Stimulated activated CD4-positive, alpha-beta T cell treated with anti-CD3 and anti-CD28 coated beads, Interleukin-1b, Interleukin-23, amount 100 ng/mL, for 1 hour (primary cell): ENCODE measurements at places on chromosomes 5 and 9.

DNA sequence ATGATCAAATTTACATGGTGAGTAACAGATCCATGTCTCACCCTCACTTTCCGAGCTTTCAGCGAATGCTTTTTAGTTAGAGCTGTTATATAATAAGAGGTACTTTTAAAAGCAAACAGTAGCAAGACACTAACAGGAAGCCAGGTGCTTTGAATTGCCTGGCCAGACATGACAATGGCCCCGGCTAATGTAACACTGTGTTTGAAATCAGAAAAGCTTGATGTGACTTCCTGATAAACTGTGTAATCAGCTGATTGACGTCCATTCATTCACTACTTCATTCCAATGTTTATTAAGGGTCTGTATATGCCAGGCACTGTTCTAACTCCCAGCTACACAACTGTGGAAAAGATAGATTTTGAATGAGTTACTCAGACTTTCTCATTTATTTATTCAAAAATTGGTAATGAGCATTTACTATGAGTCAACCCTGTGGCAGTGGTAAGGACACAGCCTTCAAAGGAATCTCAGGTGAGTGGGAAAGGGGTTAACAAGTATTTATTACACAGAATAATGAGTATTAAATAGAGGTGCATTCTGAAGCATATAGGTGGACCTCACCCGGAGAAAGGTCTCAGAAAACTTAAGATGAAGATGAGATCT, 26.6 kb downstream of the DPYSL3 start:
- no peak for DNase-seq

DNA sequence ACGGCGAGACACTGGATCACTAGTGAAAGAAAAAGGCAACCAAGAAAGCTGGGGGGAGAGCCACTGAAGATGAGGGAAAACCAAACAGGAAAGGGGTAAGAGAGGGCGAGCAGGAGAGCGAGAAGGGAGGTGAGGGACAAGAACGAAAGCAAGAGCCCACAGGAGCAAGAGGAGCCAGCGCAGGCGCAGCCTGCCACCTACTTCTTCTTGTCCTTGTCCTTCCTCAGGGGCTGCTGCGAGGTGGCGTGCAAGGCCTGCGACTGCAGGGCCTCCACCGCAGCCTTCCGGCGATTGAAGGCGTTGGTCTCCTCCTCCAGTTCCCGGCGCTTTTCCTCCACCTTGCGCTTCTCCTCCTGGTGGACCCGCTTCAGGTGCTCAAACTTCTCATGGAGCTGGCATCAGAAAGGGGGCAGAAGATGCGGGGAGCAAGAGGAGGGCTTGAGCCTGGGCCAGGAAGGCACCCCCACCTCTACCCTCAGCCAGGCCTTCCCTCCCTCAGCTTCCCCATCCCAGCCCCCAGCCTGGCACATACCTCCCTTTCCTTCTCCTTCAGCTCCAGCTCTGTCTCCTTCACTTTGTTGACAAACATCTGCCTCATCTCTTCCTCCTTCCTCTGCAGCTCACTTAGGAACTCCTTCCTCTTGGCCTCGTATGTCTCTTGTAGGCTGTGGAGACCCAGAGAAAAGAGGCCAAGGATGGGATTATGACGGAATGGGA, 13.5 kb downstream of the CCNI2 start:
- DNase-seq, result no peak

DNA sequence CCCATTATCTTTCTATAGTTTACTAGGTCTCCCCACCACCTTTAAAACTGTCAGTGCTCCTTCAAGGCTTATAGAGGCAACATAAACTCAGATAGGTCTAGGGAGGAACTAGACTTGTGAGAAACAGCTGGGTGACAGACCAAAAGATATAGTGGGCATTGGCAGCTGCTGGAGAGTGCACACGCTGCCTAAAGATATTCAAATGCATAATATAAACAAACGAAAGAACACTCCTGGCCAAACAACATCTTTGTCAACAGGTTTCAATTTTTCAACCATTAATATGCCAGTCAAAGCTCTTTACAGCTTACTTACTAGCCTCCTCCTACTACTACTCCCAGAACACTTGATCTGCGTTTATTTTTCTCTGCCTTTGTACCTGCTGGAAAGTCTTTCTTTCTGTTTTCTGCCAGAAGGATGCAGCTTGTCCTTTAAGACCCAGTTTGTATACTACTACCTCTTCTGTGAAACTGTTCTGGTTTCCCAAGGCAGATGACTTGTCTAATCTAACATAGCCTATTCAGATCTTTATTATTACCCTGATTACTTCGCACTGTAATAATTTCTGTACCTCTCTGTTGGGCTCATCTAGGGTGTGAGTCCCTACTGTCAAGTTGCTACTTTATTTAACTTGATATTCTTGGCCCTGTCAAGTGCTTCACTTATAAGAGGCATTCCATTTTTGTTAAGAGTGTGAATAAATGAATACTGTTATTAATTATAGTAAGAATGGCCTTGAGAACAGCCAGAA, 14.3 kb downstream of the KDM3B start:
- no peak for DNase-seq

DNA sequence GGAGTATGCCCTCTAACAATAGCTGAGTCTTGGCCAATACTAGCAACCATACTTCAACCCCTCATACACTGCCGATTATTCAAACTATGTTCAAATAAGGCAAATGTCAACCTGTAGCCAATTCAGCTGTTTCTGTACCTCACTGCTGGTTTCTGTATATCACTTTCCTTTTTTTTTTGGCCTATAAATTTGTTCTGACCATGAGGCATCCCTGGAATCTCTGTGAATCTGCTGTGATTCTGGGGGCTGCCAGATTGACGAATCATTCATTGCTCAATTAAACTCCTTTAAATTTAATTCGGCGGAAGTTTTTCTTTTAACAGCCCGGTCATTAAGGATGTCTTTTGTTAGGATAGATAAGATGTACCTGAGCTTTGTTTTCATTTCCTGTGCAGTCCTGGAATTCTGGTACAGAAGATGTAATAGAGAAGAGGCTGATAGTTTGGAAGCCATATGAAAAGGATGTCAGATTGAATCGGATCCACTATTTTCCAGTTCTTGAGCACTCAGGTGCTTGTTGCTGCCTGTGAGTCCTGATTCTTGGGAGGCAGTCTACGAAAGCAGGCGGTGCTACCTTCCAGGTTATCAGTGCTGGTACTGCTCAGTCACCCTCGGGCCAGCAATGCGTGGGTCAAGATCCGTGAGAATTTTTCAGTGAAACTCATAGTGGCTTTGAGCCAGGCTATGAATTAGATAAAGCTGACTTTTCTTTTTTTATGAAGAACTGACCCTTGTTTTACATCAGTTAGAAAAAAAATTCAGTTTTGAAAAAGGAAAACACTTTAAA, 106.2 kb upstream of the TUT7 start:
- DNase-seq, result no peak

DNA sequence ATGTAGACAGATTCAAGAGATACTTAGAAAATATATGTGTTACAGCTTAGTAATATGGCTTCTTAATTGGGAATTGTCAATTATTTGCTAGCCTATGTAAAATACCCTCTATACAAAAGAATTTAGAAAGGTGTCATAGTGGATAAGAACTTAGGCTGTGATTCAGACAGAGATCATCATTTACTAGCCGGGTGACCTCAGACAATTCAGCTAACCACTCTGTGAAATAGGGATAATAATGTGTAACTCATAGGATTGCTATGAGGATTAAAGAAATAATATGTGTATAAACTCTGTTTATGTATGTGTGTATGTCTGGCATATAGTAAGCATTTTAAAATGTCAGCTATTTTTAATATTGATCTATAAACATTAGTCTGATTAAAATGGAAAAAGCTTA, 5.9 kb upstream of the LARS1 start:
- no peak for DNase-seq

DNA sequence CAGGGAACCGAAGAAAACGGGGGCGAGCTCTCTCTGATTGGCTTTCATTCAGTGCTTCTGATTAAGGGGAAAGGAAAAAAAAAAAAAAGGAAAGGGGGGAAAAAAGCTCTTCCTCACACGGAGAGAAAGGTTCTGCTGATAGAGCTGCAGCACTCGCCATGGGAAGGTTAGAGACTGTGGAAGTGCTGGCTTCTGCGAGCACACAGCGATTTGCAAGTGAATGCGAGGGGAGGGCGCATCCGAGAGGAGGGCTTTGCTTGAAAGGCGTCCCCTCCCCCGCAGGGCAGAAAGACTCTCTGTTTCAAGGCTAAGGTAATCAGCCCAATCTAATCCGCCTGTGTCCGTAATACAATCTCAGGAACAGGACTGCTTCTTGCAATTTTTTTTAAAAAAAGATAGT, at the start of gene CDH10:
TSS of gene CDH10 (minus strand) at position 218 of the 400 bp plus-strand sequence. CDS start 51,488 bp downstream, outside the sequence.
- no peak for DNase-seq

- DNase-seq, result no peak
Observed at GRCh38 chr5:132692632-132692967, 18.8 kb downstream of the IL4 start.

- no peak for DNase-seq
Observed at GRCh38 chr5:55081541-55081940, 20.9 kb upstream of the GZMA start.

DNA sequence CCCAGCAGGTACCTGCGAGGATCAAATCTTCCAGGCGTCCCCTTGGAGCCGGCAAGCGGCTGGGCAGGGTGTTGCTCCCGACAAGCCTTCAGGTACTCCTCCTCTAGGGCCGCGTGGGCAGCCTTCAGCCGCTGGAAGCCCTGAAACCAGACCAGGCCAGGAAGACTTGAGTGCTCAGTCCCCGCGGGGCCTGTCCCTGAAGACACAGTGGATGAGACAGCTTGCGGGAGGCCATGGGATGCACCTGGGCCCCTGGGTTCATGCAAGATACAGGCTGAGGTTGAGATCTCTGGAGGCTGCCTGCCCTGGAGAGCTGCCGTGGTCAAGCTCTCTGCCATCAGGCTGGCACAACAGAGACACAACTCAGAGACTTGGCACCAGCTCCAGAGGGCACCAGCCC, 25.4 kb downstream of the AKNA start:
- no peak for DNase-seq

GRCh38 chr5:4419281-4419680, 720.8 kb upstream of the ADAMTS16 start:
- no peak for DNase-seq

DNA sequence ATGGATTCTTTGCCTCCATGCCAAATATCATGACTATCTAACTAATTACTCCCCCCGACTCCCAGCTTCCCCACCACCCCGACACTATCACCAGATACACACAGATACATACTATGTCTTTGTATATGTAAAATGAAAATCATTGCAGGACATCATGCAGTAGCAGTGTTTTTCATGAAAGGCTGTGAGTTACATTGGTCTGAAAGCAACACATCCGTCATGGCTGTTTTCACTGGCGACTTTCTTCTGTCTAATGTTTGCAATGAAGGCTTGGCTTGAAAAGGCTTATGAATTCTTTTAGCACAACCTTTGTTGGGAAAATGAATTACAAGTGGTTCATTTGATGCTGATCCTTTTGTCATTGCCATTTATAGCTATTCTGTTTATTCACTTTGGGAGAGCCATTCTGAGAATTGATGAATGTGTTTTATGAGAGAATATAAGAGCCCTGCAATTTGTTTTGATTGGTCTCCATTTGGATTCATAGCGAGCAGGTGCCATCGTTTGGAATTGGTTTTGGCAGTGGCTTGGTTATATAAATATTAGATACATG, 103.4 kb downstream of the PIP5K1B start:
- DNase-seq, result no peak

GRCh38 chr5:135425641-135426040, 21.5 kb downstream of the DCANP1 start:
- no peak for DNase-seq

DNA sequence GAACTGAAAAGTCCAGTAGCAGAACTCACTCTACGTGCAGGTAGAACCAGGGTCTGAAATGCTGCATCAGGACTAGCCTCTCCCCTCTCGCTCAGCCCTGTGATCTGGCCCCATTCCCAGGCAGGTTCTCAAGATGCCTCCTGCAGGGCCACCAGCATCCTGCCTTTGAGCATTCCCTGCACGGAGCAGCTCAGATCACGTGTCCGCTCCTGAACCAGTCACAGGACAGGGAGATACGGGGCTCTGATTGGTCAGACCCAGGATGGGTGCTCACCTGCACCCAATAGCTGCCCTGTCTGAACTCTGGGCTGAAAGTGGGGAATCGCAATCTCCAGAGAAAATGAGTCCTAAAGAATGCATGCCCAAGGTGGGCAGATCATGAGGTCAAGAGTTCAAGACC, 50.8 kb downstream of the NEURL1B start:
- DNase-seq, result no peak
